ENCODE measurements at places on chromosomes 2 and 18. TPM values are rescaled to one million over a fixed set of nuclear protein-coding genes. Genes with fewer than 3 reads are reported as not detected.

CDK15 gene
- total RNA-seq = 0.11 TPM

GPR35 gene
- 0.38 TPM for total RNA-seq

XDH gene
- total RNA-seq = 0.26 TPM

DNER gene
- 46.9 TPM for total RNA-seq

RNASEH1 gene
- total RNA-seq = 20.5 TPM

SAG gene
- 1.0 TPM for total RNA-seq

SPHKAP gene
- total RNA-seq = 0.09 TPM

COL4A3 gene
- 0.50 TPM for total RNA-seq

ABCB11 gene
- 0.58 TPM for total RNA-seq

GALNT14 gene
- not detected for total RNA-seq

SPATA3 gene
- not detected for total RNA-seq

DSG4 gene
- total RNA-seq = not detected

MAP3K19 gene
- not detected for total RNA-seq

IL36B gene
- total RNA-seq = not detected

CD302 gene
- 19.8 TPM for total RNA-seq

MC4R gene
- total RNA-seq = 0.62 TPM

GAD1 gene
- 12.9 TPM for total RNA-seq

DNA sequence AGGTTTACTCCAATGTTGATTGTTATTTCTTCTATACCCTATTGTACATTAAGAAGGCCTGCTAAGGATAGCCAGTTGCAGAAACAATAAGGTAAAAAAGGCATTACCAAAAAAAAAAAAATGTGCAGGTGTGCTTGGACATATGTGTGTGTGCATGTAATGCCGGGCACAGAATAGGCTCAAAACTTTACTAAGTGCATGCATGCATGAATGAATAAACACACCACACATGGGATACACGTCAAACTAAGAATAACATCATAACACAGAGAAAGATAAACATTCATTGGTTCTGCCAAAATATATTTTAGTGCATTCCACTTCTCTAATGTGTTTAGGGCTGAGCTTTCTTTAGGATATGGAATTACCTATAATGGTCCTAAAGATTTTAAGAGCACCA, 298.2 kb downstream of the TCF4 start:
- no peak for ATAC-seq

GRCh38 chr18:9475643-9476591, 604 bp downstream of the RALBP1 start:
- no peak for ATAC-seq

DNA sequence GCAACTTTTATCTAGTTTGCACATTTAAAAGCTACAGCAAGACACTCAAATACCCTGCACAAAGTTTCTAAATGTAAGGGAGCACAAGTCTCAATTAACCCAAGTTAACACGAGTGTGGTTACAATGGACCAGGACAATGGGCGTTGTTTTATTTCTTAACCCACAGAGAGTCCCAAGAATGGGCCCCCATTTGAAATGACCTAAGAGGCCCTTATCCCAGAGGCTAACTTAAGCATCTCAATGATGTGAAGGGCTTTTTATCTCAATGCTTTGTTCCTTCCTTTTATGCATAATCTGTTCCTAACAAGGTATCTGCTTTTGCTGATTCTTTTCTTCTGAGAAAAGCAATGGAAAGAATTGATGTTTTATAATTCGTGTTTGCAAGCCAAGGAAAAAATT, 151.5 kb upstream of the SALL3 start:
- no peak for ATAC-seq

GRCh38 chr2:57906152-57906732, 140.4 kb upstream of the VRK2 start:
- peak; percentile 97 for ATAC-seq

- no peak for ATAC-seq
Measured at GRCh38 chr2:144310889-144311608, 208.9 kb downstream of the ZEB2 start.

GRCh38 chr2:202911203-202911511, 316 bp downstream of the WDR12 start:
- no peak for ATAC-seq

- ATAC-seq = peak; percentile 95
Measured at GRCh38 chr2:128617029-128617590, 298.4 kb upstream of the HS6ST1 start.

- ATAC-seq = no peak
Measured at GRCh38 chr2:71353248-71353647, 21.7 kb downstream of the ZNF638 start.

DNA sequence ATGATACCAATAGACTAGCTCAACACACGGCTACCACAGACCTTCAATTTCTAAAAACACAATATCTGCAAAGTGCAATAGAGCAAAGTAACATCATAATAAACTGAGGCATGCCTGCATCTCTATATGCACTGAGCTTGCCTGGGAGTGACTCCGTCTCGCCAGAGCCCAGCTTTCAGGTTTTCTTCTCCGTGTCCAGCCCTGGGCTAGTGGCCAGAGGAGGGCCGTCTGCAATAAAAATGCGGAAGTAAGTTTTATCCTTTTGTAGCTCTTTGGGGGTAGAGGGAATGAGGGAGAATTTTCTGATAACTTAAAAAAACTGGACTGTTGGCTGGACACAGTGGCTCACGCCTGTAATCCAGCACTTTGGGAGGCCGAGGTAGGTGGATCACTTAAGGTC, 41.0 kb upstream of the GPR17 start:
- ATAC-seq = no peak

- no peak for ATAC-seq
Measured at GRCh38 chr2:231450548-231450989, 13.7 kb downstream of the NCL start.

DNA sequence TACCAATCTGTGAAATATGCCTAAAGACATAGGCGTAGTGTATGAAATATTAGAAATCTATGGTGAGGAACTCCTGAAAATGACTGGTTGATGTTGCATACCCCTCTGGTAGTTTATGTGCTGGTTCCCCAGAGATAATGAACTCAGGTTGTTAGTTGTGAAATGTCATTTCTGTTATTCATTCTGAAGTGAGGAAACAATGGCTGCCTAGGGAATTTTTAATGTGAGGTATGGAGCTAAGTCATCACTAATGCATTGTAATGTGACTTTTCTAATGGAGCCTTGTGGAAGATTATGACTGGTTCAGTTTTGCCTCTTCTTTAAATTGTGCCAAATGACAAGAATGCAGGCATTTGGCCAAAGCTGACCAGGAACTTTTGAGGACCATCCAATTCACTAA, 61.6 kb upstream of the RAB27B start:
- no peak for ATAC-seq

DNA sequence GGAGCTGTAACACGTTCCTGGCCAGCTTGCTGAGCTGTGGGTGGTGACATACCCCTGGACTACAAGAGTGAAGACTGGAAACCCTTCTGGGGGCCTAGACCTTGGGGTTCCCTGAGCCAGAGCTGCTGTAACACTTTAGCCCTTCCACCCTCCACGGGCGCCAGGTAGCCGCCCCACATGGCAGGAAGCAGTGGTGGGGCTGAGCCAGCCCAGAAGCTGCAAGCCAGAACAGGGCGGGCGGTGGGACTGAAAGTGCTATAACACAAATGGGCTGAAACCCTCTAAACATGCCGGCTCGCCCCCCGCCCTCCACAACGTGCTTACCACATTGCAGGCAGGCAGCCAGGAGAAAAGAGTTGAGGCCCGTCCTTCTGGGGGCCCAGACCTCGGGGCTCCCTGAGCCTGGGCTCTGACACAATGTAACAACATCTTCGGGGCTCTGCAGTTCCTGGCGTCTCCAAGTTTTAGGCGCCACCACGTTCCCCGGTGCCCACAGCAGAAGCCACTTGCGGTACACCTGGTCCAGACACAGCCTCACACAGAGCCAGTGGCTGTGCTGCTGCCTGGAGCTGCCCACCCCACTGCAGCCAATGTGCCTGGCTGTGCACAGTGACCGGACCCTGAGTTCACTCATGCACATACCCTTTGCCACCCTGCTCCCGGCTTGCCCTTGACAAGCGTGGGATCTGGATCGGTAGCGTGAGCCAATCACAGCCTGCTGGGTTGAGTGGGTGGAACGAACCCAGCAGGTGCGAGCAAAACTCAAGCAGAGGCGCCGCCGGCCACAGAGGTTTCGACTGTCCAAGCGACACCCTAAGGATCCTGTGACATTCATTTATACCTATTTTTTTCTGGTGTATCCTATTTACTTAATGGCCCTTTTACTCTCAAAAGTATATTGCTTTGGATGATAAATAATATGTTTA, 127.4 kb upstream of the FHL2 start:
- no peak for ATAC-seq

- peak; percentile 72 for ATAC-seq
Measured at GRCh38 chr18:49666045-49666775, 104.4 kb downstream of the LIPG start.

GRCh38 chr2:130882111-130882690, 45.5 kb downstream of the ARHGEF4 start:
- peak; percentile 70 for ATAC-seq

DNA sequence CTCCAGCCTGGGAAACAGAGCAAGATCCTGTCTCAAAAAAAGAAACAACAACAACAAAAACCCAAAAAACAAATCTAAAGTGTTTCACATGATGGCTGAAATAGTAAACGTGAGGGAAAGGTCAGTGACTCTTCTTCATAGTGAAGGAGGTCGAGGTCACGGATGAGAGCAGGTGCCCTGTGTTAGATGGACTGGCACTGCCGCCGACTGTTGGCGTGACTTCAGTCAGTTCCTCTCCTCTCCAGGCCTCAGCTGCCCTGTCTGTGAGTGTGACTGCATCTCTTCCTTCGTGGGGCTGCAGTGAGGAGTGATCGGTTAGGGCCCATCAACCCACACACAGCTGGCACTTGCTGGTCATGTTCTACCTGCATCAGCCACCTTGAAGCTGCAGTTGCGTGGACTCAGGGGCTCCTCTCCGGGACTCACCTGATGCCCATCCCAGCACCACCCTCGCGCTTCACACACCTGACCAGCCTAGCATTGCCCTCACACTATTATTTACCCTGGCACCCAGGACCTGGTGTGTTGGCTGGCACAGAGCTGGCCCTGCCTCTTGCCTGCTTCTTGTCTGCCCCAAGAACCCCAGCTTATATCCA, 30.1 kb upstream of the TMEM87B start:
- no peak for ATAC-seq

- ATAC-seq = no peak
Measured at GRCh38 chr2:151808258-151809072, 19.8 kb downstream of the ARL5A start.

GRCh38 chr2:111930875-111931274, 32.5 kb downstream of the MERTK start:
- peak; percentile 58 for ATAC-seq

DNA sequence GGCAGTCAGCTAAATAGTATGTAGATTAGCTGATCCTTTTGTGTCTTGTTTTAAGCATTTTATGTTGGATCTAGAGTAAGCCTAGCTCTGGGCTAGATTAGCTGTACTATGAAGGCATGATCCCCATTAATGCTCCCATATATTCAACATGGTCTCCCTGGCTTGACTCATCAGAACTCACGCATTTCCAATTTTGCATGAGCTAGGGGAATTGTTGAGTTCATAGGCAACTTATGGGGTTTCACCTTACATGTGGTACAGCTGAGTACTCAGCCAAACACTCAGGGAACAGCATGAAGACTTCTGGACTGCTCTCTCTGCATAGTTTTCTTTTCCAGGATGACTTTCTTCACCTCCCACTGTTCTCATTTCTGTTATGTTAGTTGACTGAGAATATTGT, 248.2 kb downstream of the TMX3 start:
- no peak for ATAC-seq

GRCh38 chr18:58183226-58183625, 139.2 kb downstream of the NEDD4L start:
- ATAC-seq = no peak

DNA sequence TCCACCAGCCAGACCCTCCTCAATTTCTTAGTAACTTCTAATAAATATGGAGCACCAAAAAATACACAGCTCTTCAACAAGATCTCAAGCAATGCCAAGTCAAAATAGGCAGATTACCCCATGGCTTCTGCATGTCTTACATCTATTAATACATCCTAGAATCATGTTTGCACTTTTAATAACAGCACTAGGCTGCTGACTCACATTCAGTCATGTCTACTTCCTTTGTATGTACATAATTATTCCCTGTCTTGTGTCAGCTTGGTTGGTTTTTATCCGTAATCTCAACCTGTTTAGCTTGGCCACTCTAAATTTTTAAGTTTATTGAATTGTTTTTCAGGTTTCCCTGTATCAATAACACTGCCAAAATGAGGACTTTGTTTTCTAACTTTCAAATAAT, 420.1 kb upstream of the ACVR2A start:
- no peak for ATAC-seq
